Natural killer cell (primary cell): ENCODE measurements at places on chromosomes 5 and 9. TPM values are rescaled to one million over a fixed set of nuclear protein-coding genes. Genes with fewer than 3 reads are reported as not detected.

NME5 gene
- not detected for total RNA-seq

LCN1 gene
- not detected for total RNA-seq

PCDHAC1 gene
- total RNA-seq = not detected

FGF18 gene
- 0.23 TPM for total RNA-seq

SH3RF2 gene
- not detected for total RNA-seq

GOLGA1 gene
- 21.5 TPM for total RNA-seq

GPR150 gene
- 0.97 TPM for total RNA-seq

IL4 gene
- not detected for total RNA-seq

SLC1A3 gene
- not detected for total RNA-seq

FOXD4L6 gene
- total RNA-seq = not detected

SNCB gene
- not detected for total RNA-seq

SPINK7 gene
- not detected for total RNA-seq

FBN2 gene
- 0.31 TPM for total RNA-seq

PCDH1 gene
- total RNA-seq = 19.2 TPM

TAF11L5 gene
- not detected for total RNA-seq

WNT8A gene
- total RNA-seq = not detected

ECSCR gene
- total RNA-seq = 0.48 TPM

GRM6 gene
- not detected for total RNA-seq

PCSK1 gene
- total RNA-seq = not detected

IFNA21 gene
- not detected for total RNA-seq

TIMD4 gene
- total RNA-seq = 3.6 TPM

CCL19 gene
- total RNA-seq = not detected

TAF11L10 gene
- total RNA-seq = not detected

CDX1 gene
- total RNA-seq = not detected

HTR4 gene
- total RNA-seq = not detected

PCDHGB2 gene
- 1.5 TPM for total RNA-seq

SLC28A3 gene
- total RNA-seq = not detected

RNF38 gene
- 70.9 TPM for total RNA-seq
